Left ventricle myocardium inferior (tissue), 1 donor: ENCODE measurements at places on chromosomes 11 and 22. TPM values are rescaled to one million over a fixed set of nuclear protein-coding genes. Genes with fewer than 3 reads are reported as not detected.

- DNase-seq = no peak
These were observed 19.7 kb downstream of the CLNS1A start for GRCh38 chr11:77617892-77618291.

DNA sequence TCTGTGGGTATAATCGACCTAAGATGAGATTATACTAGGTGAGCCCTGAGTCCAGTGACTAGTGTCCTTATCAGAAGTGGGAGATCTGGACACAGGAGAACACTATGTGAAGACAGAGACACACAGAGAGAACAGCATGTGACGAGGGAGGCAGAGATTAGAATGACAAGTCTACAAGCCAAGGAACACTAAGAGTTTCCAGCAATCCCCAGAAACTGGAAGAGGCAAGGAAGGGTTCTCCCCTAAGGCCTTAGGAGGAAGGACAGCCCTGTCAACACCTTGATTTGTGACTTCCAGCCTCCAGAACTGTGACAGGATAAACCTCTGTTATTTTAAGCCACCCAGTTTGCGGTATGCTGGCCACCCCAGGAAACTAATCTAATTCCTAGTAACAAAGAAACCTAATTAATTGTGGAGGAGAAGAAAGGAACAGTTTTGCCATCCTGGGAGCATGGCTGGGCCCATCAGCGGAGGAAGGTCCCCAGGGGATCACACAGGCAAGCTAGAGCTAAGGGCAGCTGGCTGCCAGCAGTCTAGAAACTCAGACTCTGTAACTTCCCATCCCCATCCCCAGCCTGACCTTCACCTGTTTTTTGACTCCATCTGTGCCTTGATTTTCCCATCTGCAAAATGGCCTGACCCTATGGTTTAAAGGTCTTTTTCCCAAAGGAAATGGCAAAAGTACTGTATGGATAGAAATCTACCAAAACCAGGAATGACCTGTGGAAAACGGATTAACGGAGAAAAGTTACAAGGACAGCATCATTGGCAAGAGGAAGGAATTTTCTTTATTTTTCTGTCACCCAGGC, 10.3 kb upstream of the THOC5 start:
- DNase-seq = no peak

GRCh38 chr11:72373163-72373562, 61.2 kb downstream of the CLPB start:
- DNase-seq = no peak

- DNase-seq = no peak
These were observed 62.7 kb downstream of the MICAL2 start for GRCh38 chr11:12173111-12173510.

DNA sequence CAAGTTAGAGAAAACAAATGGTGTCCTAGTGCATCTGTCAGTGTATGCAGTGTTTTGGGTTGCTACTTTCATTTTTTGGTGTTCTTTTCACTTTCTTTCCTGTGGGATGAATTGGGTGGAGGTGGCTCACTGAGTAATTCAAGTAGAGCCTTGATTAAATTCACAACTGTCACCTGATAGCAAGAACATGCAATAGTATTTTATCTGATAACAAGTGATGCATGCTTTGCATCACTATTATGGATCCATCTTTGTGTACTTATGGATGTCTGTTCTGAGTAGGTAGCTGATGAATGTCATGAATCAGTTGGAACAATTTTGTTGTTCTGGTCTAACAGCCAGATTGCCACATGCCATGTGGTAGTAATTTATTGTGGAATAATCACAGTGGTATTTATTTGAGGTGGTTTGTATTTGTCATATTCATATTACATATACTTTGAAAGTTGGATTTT, 87.5 kb downstream of the DDX10 start:
- no peak for DNase-seq

DNA sequence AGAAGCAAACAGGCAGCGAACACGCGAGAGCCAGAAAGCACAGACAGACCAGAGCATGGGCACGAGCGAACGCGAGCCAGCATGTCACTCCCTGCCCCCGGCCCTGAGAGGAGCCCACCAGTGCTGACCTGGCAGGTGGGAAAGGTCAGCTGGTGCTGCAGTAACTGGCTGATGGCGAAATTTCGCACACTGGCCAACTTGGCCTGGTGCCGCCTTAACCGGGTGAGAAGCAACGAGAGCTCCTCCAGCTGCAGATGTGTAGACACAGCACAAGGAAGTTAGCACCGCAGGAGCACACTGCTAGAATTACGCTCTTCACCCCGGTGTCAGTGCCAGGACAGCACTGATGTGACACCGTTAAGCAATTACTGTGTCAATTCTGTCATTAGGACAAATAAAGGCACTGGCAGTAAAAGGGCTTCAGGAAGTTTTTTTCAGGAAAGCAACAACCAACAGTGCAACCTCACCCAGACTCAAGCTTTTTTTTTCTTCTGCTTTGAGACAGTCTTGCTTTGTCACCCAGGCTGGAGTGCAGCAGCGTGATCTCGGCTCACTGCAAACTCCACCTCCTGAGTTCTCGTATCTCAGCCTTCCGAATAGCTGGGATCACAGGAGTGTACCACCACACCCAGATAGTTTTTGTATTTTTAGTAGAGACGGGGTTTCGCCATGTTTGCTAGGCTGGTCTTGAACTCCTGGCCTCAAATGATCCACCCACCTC, 76.8 kb downstream of the C11orf58 start:
- DNase-seq = peak; percentile 71

DNA sequence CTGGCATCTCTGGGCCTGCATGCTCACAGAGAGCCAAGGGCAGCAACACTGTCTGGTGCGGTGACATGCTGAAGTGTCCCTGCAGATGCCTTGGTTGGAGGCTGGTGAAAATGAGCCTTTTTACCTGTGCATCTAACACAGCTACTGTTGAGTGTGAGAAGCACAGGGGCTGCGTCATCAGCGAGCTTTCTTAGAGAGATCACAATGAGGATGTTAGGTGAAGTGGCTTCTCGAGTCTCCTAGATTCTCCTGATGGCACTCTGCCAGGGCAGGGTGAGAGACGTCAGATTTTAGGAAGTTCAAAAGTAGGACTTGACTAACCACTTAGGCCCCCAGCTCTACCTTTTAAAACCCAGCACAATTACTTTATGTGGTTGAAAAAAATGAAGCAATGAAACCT, 3.6 kb upstream of the SLC15A3 start:
- no peak for DNase-seq

DNA sequence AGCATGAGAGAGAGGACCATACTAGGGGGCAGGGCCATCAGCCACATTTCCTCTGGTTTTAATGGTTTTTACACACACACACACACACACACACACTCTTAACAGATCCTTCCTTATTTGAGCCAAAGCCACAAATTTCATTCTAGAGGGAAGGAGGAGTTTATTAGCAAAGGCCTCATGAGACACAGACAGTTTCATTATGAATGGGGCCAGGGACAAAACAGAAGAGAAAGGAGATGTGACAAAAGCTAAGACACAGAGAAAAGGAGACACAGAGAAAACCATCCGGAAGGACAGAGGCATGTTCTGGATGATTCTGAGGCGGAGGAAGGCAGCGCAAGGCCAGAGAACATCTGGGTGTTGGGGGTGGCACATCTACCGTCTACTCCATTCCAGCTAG, 32.2 kb upstream of the ARFGAP3 start:
- no peak for DNase-seq

DNA sequence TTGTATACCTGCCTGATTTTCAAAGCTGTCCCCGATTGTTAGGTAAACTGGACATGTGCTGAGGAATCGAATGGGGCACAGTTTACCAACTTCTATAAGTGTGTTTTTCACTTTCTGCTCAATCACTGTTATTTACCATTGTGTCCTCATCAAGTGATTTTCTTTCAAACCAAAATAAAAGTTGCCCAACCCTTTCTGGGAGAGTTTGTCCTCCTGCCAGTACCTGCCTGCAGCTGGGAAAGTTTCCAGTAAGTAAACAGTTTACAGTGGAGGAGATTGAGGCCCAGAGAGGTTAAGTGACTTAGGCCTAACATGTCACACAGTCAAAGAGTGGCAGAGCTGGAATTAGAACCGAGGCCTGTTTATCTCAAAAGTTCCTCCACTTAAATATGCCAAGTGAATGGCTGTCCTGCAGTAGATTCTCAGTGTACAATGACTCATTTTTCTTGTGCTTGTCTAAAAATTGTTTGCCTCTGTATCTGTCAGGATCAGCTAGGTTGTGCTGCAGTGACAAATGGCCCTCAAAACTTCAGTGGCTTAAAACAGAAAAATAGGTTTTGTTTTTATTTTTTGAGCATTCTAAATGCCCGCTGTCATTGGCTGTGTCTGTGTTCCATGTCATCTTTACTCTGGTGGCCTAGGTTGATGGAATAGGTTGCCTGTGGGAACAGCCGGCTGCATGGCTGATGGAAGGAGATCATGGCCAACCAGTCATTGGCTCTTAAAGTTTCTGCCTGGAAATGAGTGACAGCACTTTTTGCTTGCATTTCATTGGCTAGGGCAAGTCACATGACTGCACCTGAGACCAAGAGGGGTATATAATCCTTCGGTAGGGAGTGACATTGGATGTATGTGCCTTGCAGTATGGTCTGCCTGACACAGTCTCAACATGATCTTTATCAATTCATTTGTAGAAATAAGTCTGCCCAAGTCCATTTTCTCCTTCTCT, 61.8 kb upstream of the CRYBB3 start:
- DNase-seq = no peak

- no peak for DNase-seq
These were observed at the start of gene SOX6 for GRCh38 chr11:16356057-16356760. Gene SOX6 (minus strand): TSS chr11:16356546. CDS start chr11:16341248, 15,298 bp downstream.

DNA sequence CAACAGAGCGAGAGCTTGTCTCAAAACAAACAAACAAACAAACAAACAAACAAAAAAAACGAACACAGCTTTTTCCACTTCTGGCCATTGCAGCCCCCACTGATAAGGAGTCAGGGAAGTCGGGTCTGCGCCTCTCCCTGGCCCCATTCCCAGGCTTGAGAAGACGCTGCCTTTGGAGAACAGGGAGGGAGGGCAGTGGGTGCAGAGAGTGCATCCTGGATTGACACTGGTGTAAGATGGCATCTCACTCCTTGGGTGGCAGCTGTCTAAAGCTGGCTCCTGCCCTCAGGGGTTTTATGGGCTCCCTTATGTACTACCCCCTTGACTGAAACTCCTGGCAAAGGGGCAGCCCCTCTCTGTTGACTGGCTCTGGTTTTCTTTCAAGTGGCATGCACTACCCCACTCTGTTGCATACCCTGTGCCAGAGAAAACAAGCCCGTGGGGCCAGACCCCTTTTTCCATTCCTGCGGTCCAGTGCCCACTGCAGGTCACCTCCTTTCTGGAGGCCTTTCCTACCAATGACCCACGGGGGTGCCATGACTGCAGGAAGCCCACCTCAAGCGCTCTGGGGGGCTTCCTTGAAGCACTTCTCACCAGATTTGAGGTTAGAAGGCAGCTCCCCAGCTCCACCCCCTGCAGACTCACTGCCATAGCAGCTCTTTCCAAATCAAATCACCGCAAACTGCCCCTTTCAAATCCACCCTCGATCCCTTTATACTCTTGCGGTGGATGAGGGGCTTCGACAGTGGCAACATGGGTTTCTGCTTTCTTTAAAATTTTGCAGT, 12.7 kb downstream of the DRAP1 start:
- DNase-seq = no peak

DNA sequence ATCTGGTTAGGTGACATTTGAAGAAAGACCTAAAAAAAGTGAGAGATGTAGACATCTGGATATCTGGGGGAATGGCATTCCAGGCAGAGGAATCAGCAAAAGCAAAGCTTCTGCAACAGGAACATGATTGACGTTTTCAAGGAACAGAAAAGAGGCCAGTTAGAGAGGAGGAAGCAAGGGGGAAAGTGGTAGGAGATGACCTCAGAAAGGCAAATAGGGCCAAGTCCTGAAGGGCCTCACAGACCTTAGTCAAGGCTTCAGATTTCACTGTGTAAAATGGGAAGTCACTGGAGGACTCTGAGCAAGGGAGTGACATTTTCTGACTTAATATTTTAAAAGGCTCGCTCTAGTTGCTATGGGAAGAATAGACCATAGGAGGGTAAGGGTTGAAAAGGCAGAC, 9.7 kb downstream of the DEUP1 start:
- DNase-seq = no peak

KCNJ1 gene
- total RNA-seq = not detected

DNA sequence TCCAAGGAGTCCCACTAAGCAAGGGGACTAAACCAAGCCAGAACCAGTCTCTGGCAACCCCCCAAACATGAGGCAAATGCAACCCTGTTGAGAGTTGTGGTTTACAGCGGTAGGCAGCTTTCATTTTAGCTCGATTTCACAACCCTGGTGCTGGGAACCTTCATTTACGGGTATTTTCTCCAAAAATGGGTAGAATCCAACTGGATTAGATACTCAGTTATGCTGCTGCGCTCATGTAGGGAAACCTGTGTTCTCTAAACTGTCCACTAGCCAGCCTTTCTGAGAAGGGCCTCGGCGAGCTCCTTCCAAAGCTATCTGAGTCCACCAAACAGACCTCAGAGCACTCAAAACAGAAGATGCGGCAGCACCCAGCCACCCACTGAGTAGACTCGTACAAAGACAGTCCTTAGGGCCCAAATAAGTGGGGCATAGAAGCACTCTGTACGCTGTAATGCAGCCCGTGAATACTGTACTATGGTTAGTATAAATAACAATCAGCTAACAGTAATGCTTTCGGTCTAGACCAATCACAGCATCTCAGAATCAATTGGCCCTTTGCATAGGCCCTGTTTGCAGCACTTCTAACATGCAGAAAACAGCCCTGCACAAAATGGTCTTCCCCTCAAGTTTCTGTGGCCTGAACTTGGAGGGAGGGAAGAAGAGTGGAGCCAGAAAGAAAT, 104.7 kb downstream of the ETS1 start:
- DNase-seq = no peak

GRCh38 chr11:122898799-122899198, 16.2 kb downstream of the JHY start:
- no peak for DNase-seq

TRIM49 gene
- not detected for total RNA-seq

DNA sequence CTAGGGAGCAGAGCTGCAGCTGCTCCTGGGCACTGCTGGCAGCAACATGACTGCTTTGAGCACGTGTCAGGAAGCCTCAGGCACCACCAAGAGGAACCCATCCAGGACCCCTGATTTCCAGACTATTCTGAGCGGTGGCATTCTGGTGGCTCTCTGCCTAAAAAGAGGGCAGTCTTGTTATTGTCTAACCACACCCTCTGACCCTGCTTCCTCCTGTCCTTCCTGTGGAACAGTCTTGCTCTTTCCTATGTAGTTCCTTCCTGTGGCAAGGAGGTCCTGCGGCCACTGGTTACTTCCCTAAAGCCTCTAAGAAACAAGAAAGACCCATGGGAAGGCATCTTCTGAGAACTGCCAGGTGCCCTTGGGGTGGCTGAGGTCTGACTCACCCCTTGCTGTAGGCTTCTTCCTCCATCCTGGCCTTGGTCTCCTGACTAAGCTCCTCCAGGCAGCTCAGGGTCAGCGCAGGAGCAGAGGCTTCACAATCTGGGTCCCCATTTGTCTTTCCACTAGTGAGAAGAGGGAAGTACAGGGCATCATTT, 13.1 kb upstream of the LYVE1 start:
- DNase-seq = peak; percentile 35

NXPE1 gene
- not detected for total RNA-seq

DNA sequence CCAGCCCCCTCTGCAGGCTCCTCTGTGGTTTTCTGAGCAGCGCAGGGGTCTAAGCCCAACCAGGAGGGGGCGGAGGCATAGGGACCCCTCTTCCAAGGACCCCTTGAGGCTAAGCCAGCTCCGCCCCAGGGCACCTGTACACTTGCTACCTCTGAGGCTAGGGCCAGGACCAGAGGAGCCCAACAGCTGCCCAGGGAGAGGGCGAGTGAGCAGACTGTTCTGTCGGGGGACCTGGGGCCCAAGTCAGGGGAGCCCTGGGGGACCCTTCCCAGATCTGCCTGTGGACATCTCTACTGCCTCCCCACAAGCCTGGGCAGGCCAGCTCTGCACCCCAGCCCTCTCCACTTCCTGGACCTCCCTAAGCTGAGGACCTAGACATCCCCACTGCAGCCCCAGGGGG, 1.8 kb downstream of the B4GALNT4 start:
- no peak for DNase-seq
